ENCODE measurements at places on chromosomes 7 and 10. TPM values are rescaled to one million over a fixed set of nuclear protein-coding genes. Genes with fewer than 3 reads are reported as not detected.

The TLX1 gene
- not detected for total RNA-seq

The C7orf33 gene
- not detected for total RNA-seq

The ASB10 gene
- not detected for total RNA-seq

GRCh38 chr10:34978080-34978479 lies 112.1 kb downstream of the CUL2 start:
- DNase-seq = no peak

The LRRD1 gene
- not detected for total RNA-seq

The KCNIP2 gene
- total RNA-seq = 3.3 TPM

The C10orf62 gene
- total RNA-seq = 1.5 TPM

DNA sequence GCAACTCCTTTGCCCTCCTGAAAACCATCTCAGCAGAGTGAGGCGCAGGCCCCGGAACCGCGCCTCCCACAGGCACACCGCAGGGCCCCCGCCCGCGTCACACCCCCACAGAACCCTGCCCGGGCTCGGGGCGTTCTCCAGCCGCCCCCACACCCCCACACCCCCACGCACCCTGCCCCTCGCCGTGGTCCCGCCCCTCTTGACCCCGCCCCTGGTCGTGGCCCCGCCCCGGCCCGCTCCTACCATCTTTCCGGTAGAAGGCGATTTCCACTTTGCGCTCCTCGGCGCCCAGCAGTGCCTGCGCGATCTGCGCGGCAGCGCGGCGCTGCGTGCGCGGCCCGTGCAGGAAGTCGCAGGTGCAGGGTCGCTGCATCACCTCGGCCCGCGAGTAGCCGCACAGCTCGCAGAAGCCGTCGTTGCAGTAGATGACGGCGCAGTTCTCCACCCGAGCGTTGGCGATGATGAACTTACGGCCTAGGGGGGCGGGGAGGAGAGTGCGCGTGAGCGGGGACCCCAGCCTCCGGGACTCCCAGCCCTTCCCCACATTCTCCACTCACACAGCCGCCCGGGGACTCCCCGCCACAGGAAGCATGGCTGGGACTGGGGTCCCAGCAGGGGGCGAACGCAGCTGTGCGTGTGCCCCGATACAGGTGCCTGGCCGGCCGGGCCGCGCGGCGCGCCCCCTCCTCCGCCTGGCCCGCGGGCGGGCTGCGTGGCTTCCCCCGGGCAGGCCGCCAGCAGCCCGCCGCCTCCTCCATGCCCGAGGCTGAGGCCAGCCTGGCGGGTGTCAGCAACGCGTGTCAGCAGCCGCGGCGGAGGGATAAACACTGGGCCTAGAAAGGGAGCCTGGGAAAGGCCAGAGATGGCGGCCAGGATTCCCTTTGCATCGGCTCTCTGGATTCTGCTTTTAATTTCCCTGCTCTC lies 3.4 kb downstream of the KCNH2 start:
- peak; percentile 62 for DNase-seq

DNA sequence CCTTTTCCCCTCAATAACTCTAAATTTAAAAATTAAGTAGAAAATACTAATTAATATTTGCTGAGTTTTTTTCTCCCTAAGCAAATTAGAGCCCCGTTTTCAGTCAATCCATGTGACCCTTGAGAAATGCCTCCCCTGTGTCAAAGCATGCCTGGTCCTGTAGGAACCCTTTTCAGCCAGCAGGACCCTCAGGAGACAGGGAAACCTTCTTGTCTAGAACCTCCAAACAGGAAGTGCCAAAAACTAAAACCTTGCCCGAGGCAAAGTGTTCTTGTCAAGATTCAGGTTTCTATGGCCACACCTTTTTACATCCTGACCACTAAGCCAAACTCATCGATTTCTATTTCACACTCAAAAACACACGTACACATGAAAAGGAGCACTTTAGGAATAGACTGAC lies 60.1 kb upstream of the NFE2L3 start:
- peak; percentile 69 for DNase-seq

DNA sequence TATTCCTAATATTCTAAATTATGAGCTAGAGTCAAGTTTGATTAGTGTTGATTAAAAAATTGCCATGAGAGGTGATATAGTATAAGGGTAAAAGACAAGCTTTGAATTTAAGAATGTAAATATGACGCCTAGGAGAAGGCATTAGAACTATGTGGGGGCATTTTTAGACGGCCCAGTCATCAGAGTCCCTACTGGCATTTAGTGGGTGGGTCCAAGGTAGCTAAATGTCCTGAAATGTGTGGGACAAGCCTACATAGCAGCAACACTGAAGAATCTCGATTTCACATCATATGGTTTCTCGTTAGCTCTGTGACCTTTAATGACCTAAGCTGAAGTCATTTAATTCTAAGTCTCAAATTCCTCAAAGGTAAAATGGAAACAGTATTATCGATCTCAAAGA lies 133.5 kb downstream of the SGMS1 start:
- no peak for DNase-seq

The PON1 gene
- not detected for total RNA-seq

DNA sequence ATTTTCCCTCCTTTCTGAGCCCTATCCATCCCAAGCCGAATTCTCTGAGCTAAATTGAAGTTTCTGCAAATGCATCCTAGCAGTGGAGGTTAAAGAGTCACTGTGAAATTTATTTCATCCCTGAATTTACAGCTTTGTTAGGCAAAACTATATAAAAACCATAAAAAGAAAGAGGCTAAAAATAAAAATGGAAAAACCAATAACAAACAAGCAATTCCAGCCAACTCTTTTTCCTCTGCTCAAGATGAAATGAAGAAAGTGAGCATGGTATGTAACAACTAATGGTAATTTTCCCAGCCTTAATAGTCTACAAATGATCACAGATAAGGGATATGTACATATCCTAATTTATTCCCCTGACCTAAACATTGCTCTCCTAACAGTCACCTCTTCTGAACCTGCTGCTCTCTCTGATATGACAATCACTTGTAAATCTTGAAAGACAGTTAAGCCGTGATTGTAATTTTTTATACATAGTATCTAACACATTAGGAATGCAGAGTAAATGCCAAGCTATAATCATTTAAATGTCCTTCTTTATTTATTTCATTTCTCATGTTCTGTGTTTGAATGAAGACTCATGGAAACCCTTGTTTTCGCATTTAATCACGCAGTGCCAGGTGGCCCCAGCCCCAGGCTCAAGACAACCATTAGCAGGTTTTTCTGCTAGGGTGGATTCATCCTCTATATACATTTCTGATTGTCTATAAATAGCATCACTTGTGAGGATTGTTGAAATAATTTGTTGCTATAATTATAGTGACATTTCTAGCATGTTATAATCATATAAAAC lies 48.6 kb upstream of the NRP1 start:
- DNase-seq = no peak

- peak; percentile 57 for DNase-seq
Measured at GRCh38 chr10:21315645-21316220, 209.7 kb downstream of the SKIDA1 start.

The CALML3 gene
- total RNA-seq = not detected

GRCh38 chr7:106744563-106745091 lies 83.7 kb upstream of the CCDC71L start:
- DNase-seq = no peak

GRCh38 chr7:105678811-105679495 lies 97.7 kb upstream of the EFCAB10 start:
- DNase-seq = no peak

All from Calu3 (cell line).